B cell (primary cell): ENCODE measurements at places on chromosomes 2 and 18. TPM values are rescaled to one million over a fixed set of nuclear protein-coding genes. Genes with fewer than 3 reads are reported as not detected.

Gene FER1L5
- not detected in 2 replicates for polyA plus RNA-seq

DNA sequence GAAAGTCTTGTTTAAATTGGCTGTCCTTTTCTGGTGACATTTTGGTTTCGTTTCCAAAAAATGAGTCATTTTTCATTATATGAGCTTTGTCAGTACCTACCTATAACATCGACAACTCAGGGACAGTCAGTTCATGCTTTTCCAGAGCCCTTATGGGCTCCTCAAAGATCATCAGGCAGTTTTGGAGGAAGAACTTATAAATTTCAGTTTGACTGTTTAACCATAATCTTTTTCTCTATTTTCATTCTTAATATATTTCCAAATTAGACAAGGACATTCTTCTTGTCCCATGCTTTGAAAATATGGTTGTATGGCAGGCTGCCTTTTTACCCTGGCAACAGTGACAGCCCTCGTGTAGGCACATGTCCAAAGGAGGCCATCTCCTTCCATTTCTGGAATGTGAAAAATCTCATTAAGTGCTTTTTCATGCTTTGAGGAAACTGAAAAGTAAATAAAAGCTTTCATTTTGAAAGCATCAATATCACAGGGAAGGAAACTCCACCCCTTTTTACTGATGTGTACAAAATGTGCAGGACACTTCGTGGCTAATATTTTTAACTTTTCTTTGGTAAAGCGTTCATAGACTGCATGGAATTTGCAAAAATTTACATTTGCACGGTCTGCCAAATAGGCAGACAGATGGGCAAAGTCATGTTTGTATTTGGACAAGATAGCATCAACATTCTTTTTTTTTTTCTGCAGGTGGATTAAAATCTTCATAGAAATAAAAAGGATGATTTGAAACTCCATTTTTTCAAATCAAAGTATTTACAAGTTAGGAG lies 7.2 kb upstream of the PROC start:
- DNase-seq: no peak

Gene STPG4
- 0.20 and 0.31 TPM in 2 replicates for polyA plus RNA-seq

GRCh38 chr2:168392797-168393196 lies 63.3 kb upstream of the CERS6 start:
- no peak for DNase-seq

Gene RNF125
- polyA plus RNA-seq: 7.7 and 12.1 TPM in 2 replicates

DNA sequence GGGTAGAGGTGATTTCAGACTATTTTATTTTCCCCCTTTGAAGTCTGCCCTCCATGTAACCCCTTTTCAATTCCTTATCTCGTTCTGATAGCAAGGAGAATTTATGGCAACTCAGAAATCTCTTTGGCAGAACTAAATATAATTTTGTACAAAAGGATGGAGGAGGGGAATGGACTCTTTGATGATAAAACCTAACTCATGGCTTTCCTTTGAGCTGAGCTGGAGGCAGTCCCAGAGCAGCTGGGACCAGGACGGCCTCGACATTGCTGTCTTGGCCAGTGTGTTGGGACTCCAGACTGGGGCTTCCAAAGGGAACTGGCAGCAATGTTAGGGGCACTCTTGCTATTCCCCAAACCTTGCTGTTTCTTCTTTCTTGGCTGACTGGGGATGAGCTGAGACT lies 47.7 kb downstream of the PAX8 start:
- DNase-seq: no peak

GRCh38 chr2:205629091-205629776 lies 53.1 kb upstream of the NRP2 start:
- DNase-seq: no peak

DNA sequence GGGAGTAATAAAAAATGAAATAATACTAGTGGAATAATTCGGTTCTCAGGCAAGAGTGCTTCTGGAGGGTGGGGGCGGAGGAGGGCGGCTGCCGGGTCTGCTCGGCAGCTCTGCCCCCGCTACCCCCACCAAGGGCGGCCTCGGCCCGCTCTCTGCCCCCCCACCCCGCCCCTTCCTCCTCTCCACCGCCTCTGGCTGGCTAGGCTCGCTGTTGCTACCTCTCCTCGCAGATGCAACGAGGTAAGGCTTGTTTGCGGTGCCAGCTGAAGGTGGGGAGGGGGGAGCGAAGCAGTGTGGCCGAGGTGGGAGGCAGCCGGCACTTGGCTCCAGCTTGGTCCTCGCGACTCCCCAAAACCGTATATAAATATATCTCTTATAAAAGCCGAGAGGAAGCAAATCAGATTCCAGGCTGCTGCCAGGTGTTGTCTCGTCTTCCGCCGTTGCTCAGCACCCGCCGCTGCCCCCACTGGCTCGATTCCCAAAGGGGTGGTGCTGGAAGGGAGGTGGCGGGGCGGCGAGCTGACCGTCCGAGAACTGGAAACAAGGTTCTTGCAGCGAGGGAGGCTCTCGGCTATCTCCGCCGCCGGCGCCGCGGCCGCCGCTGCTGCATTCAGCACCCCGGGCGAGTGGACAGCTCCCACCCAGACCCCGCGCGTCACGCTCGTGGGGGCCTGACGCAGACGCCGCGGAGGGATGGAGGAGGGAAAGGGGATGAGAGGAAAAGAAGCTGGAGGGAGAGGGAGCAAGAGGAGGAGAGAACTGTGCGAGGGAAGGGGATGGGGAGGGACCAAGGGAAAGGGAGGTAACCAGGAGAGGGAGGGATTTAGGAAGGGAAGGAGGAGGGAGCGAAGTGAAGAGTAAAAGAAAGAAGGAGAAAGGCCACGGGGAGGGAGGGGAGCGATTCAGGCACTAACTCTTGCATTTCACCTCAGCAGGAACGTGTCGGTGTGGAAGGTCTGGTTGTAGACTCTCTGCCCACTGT lies at the start of gene MARCHF4:
Gene MARCHF4 (minus strand): TSS at position 763 of the 982 bp plus-strand sequence. CDS start 2,223 bp downstream, outside the sequence.
- DNase-seq: peak; percentile 54

Gene ALPI
- not detected in 2 replicates for polyA plus RNA-seq

Gene UGT1A8
- not detected in 2 replicates for polyA plus RNA-seq

DNA sequence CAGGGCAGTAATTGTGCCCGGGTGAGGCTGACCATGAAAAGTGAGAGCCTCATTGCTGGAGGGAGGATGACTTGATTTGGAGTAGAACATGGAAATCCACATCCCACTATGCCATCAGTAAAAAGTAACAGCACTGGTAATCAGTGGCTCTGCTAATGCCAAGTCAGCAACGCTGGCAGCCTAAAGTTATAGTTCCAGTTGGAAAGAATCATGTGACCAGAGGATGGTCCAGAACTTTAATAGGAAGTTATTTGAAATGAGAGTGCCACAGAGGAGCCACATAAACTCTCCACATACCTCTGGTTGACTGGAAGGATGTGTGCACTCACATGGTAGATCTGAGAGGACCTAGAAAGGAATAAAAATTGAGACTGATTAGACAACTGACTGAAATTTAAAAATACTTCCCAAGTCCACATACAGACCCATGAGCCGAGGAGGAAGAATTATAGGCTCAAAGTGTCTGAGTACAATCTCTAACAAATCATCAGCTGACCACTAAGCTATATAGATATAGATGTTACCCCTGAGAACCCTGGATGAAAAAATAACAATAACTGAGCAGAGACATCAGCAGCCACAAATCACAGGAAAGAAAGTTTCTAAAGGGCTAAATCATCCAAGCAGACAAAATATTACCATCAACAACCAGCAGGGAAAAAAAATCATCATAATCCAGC lies 346.8 kb downstream of the STK39 start:
- no peak for DNase-seq

Gene CFAP210
- polyA plus RNA-seq: not detected in 2 replicates

Gene ANO7
- polyA plus RNA-seq: 0.04 and 0.64 TPM in 2 replicates

Gene DLGAP1
- 0.61 TPM in 1 of 2 replicates, not detected in the other for polyA plus RNA-seq

Gene ABCG5
- not detected in 2 replicates for polyA plus RNA-seq

DNA sequence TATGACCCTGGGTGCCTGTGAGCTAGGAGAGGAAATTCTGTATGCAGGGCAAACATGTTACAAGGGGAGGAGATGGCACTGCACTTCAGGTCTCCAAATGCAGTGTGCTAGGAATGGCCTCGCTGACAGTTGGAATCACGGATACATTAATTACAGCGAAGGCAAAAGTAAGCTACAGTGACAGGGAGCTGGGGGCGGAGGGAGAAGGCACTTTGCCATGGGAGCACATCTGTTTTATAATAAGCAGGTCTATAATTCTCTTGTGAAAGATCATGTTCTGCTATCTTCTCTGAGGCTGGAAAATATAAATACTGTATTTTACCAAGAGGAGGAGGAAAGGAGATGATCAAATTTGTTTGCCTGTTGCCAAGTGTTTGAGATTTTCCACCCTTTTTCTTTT lies 56.3 kb upstream of the FZD5 start:
- no peak for DNase-seq

GRCh38 chr18:9627642-9628041 lies 13.3 kb upstream of the PPP4R1 start:
- no peak for DNase-seq

GRCh38 chr2:169131587-169132512 lies 62.5 kb downstream of the DHRS9 start:
- peak; percentile 63 for DNase-seq

DNA sequence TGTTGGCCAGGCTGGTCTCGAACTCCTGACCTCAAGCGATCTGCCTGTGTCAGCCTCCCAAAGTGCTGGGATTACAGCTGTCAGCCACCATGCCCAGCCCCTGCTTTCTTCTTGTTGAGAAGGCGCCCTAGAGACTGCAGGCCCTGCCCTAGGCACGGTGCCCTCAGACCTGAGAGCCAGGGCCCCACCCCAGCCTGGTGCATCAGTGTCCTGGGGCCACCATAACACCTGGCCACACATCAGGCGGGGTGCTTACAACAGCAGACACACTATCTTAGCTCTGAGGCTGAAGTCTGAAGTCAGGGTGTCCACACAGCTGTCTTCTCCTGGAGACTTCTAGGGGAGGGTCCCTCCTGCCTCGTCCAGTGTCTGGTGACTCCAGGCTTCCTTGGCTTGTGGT lies 120.6 kb downstream of the NDUFA10 start:
- DNase-seq: no peak

DNA sequence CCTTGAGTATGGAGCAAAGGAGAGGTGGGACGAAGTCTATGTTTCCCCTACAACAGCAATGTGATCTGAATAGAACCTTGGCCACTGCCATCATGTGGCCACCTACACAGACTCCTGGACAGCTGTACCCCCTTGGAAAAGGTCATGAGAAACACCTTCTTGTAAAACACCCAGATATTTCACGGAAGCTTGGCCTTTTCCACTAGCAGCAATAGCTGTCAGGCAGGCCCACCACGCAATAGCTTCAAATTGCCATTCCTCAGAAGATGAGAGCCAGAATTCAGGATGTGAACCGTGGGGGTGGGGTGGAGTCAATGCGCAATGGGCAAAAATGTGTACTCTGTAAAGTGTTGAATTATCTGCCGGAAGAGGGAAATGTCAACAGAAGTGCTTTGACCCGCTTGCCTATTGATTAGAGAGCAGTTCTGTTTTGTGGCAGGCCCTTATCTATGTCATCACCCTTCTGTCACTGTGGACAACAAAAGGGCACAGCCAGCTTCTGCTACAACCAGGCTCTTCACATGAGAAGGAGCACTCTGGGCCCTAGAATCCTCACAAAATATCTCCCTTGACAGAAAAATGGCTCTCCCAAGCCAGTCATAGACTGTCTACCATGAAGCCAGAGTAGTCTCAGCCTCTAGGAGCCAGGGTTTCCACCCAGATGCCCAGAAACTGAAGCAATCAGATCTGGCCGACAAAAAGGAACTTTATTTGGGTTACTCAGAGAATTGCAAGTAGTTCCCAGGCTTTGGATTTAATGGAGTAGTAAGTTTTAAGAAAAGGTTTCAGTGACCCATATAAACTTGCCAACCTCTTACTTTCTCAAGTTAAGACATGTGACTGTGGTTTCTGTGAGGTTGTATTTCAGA lies 9.5 kb downstream of the INPP1 start:
- DNase-seq: no peak

- DNase-seq: no peak
These were observed 270.1 kb upstream of the STON1 start for GRCh38 chr2:48259811-48260210.

- DNase-seq: peak; percentile 23
These were observed 21.4 kb upstream of the BARD1 start for GRCh38 chr2:214830794-214831346.

GRCh38 chr2:67159929-67160328 lies 237.2 kb upstream of the ETAA1 start:
- DNase-seq: no peak

GRCh38 chr2:146301287-146301686 lies 1543.5 kb upstream of the ACVR2A start:
- no peak for DNase-seq

Gene LDLRAD4
- 13.9 and 33.3 TPM in 2 replicates for polyA plus RNA-seq

Gene CD226
- polyA plus RNA-seq: 0.78 and 0.98 TPM in 2 replicates
